ENCODE measurements at places on chromosomes 13 and 19. TPM values are rescaled to one million over a fixed set of nuclear protein-coding genes. Genes with fewer than 3 reads are reported as not detected.

- DNase-seq = no peak
These were observed 14.4 kb downstream of the EPS15L1 start for GRCh38 chr19:16457195-16457953.

- peak; percentile 51 for DNase-seq
These were observed 5.4 kb upstream of the NTN5 start for GRCh38 chr19:48678201-48678600.

GRCh38 chr13:109569958-109570711, 216.2 kb downstream of the IRS2 start:
- no peak for DNase-seq

DNA sequence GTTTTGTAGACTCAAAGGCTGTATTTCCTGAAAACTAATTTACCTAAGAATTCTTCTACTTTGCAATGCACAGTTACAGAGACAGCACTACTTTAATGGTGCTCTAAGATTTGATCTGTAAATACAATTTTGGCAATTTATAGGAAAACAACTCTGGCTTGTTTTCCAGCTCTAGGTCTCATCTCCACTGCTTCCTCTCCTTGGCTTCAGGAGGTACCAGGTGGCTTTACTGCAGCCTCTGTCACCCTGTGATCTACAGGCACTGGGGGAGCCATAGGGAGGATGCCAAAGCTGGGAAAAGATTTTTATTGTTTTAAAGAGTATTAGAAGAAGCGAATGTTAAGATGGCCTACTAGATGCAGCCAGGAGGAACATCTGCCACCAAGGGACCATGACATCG, 1563.6 kb downstream of the OLFM4 start:
- no peak for DNase-seq

GRCh38 chr19:10290876-10291553, 1.3 kb downstream of the ICAM5 start:
- DNase-seq = no peak

- DNase-seq = no peak
These were observed 27.4 kb downstream of the UBAC2 start for GRCh38 chr13:99227909-99228688.

DNA sequence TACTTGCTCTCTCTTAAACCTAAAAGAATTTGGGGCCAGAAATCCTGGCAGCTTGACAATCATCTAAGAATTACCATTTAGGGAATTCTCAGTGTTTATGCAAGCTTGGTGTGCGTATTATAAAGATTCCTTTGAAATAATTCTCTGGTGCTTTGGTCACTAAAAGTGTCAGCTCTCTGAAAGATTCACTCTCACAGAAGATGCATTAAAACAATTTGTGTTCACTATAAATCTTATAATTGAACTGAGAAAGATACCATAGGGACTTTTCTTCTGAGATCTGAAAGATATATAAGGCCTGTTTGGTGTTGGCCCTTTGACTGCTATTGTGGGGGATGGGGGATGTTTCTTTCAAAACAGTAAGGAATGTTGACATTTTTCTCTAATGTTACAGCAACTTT, 27.3 kb downstream of the EPSTI1 start:
- DNase-seq = no peak

GRCh38 chr19:32421589-32422361, 16.2 kb downstream of the DPY19L3 start:
- DNase-seq = no peak

DNA sequence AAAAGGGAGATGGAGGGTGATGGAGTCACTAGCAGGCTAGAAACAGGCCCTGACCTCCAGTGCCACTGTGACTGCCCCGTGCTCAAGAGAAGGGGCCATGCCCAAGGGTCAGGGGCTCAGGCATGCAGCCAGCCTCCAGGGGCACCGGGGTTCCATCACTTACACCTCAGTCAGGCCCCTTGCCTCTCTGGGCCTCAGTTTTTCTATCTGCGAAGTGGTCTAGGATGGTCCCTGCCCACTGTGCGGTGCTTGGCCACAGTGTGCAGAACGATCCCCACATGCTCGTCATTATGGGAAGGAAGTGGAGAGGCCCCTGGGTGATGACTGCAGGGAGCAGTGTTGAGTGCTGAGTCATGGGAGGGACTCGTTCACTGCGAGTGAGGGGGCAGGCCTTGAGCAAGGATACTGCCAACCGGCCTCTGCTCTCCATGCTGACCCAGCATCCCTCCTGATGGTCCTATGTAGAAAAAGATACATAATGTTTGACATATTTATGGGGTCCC, 23.1 kb downstream of the TMED1 start:
- peak; percentile 29 for DNase-seq

- DNase-seq = no peak
These were observed 19.9 kb upstream of the SGCG start for GRCh38 chr13:23160638-23161480.

GRCh38 chr13:30934381-30934780, 1.9 kb downstream of the TEX26 start:
- no peak for DNase-seq

DNA sequence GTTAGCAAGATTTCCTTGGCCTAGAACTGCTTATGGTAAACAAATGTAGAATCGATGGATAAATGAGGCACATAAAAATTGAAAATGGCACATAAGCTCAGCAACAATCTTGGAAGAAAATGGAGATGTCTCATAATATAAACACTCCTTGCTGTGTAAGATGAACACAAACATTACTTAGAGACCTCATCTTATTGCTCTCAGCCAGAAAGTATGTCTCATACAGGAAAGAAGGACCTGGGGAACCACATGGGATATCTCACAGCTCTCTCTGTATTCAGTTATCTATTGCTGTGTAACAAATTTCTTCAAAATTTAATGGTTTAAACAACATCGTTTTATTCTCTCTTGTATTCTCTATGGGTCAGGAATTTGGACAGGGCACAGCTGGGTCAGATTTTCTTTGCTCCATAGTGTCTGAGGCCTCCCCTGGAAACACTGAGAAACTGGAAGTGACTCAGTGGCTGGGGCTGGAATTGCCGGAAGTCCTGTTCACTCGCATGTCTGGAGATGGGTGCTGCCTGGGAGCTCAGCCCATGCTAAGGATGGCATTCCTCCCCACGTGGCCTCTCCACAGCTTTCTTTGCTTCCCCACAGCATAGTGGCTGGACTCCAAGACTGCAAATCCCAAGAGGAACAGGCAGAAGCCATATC, 105.1 kb downstream of the NUFIP1 start:
- no peak for DNase-seq

- no peak for DNase-seq
These were observed 938 bp downstream of the CYTH2 start for GRCh38 chr19:48469934-48470680.

KLF2 gene
- 91.4 TPM for total RNA-seq

TYK2 gene
- total RNA-seq = 142 TPM

FBN3 gene
- total RNA-seq = 0.09 TPM

BICRA gene
- total RNA-seq = 20.9 TPM

LRRC8E gene
- 4.1 TPM for total RNA-seq

CILP2 gene
- 0.26 TPM for total RNA-seq

FCER2 gene
- 0.86 TPM for total RNA-seq

ZNF155 gene
- total RNA-seq = 7.6 TPM

All from mucosa of gallbladder (tissue), 1 donor.